ENCODE measurements at places on chromosomes 7 and 10.

DNA sequence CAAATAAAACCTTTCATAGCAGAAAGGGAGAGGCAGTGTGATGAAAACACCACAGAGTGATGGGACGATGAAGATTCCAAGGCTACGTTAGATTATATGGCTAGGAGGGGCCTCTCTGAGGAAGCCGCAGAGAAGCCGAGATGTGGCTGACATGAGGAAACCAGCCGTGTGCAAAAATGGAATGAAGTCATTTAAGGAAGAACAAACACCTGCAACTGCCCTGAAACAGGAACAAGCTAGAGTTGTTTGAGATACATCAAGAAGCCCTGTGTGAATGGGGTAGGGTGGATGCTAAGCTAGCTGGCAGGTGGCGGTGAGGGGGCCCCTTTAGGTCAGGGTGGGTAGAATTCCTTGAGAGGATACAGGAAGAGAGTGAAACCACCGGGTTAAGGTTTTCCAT, 129.5 kb downstream of the KLF6 start:
- no peak for DNase-seq

- DNase-seq = no peak
Observed at GRCh38 chr10:12975266-12975665, 26.2 kb downstream of the CCDC3 start.

GRCh38 chr10:11120711-11121110, 103.0 kb downstream of the CELF2 start:
- no peak for DNase-seq

- peak; percentile 39 for DNase-seq
Observed at GRCh38 chr7:5596046-5596895, 172.6 kb upstream of the TNRC18 start.

GRCh38 chr10:76255241-76255640, 823.8 kb downstream of the LRMDA start:
- DNase-seq = no peak

DNA sequence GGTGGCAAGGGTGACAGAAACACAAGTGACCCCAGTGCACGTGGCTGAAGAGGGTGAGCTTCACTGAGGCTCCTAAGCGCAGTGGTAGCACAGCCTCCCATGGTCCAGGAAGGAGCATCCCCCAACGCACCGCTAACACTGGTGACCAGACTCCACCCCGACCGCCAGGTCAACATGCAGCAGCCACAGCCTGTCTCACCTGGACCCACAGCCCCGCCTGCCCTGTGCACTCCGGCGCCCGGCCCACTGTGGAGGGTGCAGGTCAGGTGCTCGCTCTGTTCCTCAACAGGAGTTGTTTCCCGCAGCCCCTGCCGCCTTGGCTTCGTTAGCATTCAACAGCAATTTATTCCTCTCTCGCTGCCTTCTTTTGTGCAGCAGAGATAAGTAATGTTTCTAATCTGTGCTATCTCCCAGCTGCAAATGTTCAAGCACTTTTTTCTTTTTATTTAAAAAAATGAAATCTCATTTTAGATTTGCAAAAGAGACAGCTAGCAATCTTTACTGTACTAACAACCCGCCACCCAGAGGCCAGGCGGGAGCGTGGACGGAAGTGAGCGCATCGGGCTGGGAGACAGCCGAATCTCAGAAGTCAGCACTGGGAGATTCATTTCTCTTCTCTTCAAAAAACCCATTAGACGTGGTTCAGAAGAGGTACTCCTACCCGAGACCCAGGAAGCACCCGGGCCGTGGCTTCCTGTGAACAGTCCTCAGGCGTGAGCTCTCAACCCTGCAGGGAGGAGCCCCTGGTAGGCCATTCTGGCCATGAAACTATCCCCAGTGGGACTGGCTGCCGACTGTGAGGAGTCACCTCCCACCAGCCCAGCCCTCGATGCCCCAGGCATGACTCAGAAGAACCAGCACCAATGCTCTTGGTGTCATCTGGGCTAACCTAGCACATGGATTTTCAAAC, 133.4 kb downstream of the MAD1L1 start:
- DNase-seq = peak; percentile 46

GRCh38 chr10:109386921-109387320, 536.4 kb downstream of the XPNPEP1 start:
- no peak for DNase-seq

GRCh38 chr10:131260452-131261211, 50.9 kb downstream of the TCERG1L start:
- DNase-seq = no peak

- no peak for DNase-seq
Observed at GRCh38 chr7:96179837-96180236, 142.1 kb downstream of the SLC25A13 start.

DNA sequence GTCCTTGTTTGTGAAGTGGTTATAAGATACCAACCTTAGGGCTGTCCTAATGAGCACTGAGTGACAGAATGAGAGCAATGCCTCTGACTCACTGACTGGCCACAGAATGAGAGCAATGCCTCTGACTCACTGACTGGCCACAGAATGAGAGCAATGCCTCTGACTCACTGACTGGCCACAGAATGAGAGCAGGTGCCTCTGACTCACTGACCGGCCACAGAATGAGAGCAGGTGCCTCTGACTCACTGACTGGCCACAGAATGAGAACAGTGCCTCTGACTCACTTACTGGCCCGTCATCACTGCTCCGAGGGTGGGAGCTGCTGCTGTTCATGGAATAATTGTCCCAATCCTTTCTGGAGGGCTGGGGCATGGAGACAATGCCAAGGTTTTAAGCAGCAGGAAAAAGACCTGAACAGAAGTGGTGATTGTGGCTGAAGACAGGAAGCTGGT, 265.2 kb upstream of the PPP2R2D start:
- no peak for DNase-seq

- DNase-seq = no peak
Observed at GRCh38 chr10:22464966-22465629, 119.8 kb downstream of the SPAG6 start.

GRCh38 chr10:132908621-132909295, 33.6 kb downstream of the CFAP46 start:
- DNase-seq = no peak

GRCh38 chr10:49562893-49563292, 24.0 kb upstream of the ERCC6 start:
- DNase-seq = no peak

- no peak for DNase-seq
Observed at GRCh38 chr7:104096683-104097082, 107.2 kb upstream of the RELN start.

DNA sequence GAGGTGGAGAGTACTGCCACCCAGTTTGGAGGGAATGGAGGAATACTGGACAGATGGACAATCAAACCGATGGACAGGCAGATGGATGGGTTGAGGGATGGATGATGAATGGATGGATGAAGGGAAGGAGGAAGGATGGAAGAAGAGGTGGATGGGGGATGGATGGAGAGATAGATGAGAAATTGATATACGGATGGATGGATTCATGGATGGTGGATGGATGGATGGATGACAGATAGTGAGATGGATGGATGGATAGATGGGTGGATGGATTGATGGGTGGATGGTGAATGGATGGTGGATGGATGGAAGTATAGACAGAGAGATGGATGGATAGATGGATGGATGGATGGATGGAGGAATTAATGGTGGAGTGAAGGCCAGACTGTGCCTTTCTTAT, 42.6 kb downstream of the ALOX5 start:
- no peak for DNase-seq

- DNase-seq = peak; percentile 43
Observed at GRCh38 chr7:152464312-152465118, 28.7 kb upstream of the KMT2C start.

DNA sequence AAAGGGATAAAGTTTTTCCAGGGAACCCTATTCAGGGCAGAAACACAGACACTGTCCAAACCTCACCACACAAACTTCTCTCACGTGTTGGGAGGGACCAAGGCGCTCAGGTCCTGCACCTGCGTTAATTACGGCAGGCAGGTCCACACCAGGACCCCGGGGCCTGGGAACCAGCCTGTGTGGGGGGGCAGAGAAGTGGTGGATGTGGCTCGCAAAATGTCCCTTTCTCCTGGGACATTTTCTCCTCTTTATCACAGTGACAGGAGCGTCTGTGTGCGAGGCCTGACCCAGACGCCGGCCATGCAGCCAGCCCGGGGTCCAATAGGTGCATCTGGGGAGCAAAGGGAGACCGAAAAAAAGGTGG, 73.4 kb upstream of the ZNF722 start:
- DNase-seq = no peak

DNA sequence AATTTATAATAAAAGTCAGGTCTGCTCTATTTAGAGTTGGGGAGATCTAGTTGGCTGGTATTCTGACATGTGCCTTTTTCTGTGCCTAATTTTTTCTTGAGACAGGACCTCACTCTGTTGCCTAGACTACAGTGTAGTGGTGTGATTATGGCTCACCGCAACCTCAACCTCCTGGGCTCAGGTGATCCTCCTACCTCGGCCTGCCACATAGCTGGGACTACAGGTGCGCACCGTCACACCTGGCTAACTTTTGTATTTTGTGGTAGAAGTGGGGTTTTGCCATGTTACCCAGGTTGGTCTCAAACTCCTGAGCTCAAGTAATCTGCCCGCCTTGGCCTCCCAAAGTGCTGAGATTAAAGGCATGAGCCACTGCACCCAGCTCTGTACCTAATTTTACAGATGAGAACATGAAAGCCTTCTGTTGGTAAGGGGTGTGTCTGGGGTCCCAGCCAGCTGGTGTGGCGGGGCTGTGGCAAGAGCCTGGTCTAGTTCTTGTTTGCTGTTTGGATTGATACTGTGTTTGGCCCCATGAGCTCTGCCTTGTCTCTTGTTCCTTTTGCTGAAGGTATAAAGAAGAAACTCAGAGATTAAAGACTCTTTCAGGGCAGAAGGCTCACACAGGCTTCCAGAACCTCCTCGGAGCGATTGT, 31.4 kb downstream of the POR start:
- DNase-seq = peak; percentile 44

DNA sequence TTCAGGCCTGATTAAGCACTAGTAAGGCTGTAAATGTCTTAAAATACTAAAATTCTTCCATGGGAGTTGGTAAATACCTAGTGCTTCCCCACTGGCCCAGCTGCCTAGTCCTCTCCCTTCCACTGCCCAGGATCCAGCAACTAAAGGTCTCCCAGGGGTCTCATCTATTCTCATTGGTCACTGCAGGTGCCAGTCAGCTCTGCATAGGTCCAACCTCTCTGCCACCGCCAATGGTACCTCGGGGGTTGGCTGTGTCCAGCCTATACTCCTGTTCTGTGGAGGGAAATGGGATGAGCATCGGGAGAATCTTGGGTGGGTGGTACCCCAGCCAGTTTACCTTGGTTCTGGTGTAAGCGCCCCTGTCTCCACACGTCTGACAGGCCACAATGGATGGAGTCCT, 6.1 kb upstream of the CREB5 start:
- DNase-seq = no peak

GRCh38 chr10:117663750-117664149, 121.2 kb downstream of the EMX2 start:
- no peak for DNase-seq

DNA sequence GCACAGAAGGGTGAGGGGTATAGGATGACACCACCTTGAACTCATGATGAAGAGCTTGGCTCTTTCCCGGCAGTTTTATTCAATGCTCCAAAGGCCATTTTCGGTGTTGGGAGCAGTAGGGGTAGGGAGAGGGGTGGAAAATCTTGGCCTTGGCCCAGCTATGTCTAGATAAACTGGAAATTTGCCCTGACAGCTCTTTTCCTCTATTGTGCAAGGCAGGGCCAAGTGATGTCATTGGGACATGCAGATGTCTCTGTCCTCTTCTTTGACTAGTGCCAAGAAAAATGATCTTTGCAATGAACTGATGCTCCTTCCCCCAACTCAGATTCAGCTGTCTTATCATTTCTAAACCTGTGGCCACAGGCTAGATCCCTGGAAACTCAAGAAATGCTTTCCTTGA, 27.7 kb upstream of the PRKCQ start:
- DNase-seq = no peak

GRCh38 chr10:88383276-88383675, 199.8 kb downstream of the RNLS start:
- no peak for DNase-seq

DNA sequence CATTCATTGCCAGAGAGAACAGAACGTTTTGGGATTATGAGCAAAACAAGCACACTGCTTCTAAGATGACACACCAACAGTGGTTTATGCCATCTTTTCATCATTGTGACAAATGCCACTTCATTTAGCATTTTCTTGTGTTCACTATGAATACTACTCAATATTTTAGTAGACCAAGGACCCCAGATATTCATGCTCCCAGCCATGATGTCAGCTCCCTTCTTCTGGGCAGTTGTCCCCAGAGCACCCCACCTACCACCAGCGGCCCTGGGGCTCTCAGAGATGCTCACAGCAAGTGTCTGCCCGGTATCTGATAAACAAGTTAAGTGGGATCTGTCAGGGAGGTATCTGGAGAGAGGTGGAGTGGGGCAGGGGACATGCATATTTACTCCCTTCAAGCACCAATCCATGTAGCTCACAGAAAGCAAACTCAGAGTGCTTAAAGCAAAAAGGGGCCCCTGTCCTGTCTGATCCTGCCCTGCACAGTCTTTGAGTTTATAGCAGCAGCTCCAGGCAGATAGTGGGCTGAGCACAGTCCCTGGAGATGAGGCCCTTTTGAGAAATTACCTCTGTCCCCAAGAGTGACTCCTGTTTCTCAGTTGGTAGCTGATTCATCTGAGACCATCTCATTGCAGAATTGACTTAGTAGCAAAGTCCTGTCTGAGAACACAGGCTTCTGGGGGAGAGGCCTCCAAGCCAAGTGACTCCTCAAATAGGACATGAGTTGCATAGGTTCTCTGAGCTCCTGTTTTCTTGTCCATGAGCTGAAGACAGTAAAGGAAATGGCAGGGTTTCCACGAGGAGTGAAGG, 281.8 kb upstream of the KLF6 start:
- DNase-seq = no peak

DNA sequence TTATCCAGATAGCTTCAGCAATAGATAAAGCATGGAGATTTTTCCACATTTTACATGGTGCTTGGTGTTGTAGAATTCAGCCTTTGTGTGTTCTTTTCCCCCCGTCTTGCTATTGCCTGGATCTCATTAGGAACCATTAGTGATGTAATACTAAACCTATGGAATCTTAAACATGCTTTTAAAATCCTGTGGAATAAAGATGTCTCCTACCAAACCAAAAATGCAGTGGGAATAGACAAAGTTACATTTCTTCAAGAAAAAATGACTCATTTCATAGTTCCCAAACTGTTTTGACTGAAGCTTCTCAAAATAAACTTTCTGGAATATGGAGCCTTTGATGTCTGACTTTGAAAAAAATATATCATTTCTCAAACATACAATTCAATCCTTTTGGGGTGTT, 44.0 kb downstream of the CALD1 start:
- DNase-seq = no peak

DNA sequence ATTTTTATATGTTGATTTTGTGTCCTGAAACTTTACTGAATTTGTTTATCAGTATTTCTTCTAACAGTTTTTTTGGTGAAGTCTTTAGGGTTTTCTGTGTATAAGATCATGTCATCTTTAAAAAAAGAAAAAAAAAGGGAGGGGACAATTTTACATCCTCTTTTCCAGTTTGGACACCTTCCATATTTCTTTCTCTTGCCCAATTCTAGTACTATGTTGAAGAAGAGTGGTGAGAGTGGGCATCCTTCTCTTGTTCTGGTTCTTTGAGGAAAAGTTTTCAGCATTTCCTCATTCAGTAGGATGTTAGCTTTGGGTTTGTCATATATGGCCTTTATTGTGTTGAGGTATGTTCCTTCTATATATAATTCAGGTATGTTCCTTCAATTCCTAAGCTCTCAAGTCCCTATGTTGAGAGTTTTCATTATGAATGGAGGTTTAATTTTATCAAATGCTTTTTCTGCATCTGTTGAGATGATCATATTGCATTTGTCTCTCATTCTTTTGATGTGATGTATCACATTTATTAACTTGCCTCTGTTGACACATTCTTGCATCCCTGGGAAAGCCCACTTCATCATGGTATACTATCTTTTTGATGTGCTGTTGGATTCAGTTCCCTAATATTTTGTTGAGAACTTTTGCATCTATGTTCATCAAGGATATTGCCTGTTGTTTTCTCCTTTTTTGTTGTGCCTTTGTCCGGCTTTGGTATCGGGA, 12.1 kb downstream of the TAS2R40 start:
- DNase-seq = no peak
